CD4-positive, alpha-beta T cell treated with Interleukin-4 for 1 hour (primary cell): ENCODE measurements at places on chromosomes 4 and X.

DNA sequence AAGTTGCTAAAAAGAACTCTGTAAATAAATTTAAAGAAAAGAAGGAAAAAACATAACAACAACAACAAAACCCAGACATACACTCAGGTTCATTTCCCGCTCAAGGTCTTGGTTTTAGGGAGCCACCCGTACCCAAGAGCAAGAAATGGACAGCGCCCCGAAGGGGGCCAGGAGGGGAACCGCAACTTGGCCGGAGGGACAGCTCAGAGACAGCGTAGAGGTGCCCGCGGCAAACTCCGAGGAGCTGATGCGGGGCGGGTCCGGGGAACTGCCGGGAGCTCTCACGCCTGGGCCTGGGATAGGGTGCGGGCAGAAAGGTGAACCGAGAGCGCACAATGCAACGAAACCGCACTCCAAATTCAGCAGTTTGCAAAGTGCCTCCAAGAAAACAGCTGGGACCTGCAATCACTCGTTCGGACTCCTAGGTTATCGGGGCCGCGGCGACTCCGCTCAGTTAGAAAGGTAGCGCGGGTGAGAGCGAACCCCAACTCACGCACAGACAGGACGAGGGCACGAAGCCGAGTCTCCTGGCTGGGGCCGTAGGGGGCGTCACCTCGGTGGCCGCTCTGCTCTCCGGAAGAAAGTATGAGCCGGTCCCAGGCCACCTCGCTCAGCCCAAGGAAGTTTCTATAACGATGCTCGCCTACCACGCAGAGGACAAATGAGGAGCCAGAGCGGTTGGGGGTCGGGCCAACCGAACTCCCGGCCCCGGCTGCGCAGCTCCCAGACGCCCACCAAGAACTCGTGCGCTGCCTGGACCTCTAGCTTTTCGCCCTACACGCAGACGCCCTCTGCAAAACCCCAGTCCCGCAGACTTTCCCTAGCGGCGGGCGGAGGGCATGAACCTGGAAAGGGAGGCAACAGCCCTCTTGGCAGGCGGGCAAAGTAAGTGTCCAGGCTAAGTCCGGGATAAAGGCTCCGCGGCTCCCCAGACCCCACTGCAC is 1.4 kb downstream of the NDNF start:
- peak; percentile 20 for DNase-seq

DNA sequence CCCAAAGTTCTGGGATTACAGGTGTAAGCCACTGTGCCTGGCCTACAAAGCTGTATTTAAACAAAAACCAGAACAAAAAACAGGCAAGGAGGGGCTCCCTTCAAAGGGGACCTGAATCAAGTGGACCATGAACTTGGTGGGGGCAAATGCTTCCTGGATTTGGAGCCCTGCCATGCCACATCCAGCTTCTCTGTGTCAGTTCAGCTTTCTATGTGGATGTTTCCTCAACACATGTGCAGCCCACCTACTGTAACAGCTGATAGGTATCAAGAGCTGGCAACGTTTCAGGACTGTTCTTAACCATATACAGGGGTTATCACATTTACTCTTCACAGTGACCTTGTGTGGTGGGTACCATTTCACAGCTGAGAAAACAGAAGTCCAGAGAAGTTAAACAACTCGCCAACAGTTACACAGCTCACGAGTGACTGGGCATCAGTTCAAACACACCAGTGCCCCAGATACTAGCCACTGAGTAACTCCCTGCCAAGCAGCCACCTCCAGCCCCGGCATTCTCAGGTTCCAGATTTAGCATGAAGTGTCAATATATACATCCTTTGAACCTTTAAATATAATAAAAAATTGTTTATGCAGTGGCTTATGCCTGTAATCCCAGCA is 7.5 kb downstream of the GPR143 start:
- DNase-seq, result no peak

DNA sequence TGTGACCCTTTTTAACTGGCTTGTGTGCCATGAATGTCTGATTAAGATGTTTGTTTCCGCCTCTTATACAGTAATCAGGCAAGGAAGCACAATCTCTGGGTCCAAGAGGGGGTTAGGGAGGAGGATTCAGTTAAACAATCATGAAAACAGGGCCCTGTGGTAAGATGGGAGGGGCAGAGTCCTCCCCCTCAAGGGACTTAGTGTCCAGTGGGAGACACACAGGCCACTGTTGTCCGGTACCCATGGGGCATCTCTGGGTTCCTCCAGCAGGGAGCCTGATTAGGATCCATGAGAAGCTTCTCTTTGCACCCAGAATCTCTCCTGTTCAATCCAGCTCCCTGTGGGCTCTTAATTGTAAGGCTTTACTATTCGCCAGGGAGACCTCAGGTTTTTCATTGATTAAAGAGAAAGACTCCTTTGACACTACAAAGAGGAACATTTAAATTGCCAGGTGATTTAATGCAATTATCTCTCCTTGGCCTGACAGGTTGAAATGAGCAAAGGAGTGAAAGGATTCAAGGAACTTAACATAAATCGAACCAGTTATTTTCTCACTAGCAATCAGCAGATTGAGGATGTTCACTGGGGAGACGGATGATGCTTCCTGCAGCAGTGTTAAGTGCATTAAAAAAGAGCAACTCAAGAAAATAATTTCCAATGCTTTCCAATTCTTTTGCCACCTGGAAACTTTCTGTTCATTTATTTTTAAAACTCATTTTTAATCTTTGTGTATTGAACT is 225.4 kb downstream of the PTTG2 start:
- DNase-seq, result no peak

- DNase-seq, result no peak
Observed at GRCh38 chr4:2816401-2816954, 23.6 kb downstream of the SH3BP2 start.

- no peak for DNase-seq
Observed at GRCh38 chrX:11640089-11640488, 25.6 kb downstream of the ARHGAP6 start.

- DNase-seq, result no peak
Observed at GRCh38 chrX:51891821-51892551, 1.4 kb upstream of the MAGED1 start.

- no peak for DNase-seq
Observed at GRCh38 chrX:118231464-118231863, 114.4 kb upstream of the WDR44 start.

GRCh38 chrX:109614951-109615350 is 10.0 kb downstream of the KCNE5 start:
- no peak for DNase-seq

- DNase-seq, result no peak
Observed at GRCh38 chr4:1967512-1968149, 41.1 kb downstream of the NELFA start.

GRCh38 chr4:164846566-164846965 is 30.4 kb upstream of the APELA start:
- DNase-seq, result no peak

DNA sequence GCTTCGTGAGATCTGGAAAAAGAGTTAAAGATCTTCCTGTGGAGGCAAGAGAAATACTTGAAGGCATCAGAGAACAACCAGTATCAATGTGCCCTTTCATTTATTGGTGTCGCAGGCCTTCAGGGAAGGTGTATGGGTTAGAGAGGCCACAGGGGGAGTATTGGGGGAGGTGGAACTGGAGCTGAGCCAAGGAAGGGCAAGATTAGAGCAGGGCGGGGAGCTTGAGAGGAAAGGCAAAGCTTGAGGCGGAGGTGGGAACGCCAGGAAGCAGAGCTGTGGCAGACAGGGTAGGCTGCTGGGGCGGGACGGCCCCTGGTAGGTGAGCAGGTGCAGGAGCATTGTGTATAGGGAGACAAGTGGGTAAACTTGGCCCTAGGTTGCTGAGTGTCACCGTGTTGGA is 329.9 kb downstream of the ARHGAP10 start:
- no peak for DNase-seq

GRCh38 chrX:42465821-42466220 is 312.1 kb downstream of the PPP1R2C start:
- no peak for DNase-seq

DNA sequence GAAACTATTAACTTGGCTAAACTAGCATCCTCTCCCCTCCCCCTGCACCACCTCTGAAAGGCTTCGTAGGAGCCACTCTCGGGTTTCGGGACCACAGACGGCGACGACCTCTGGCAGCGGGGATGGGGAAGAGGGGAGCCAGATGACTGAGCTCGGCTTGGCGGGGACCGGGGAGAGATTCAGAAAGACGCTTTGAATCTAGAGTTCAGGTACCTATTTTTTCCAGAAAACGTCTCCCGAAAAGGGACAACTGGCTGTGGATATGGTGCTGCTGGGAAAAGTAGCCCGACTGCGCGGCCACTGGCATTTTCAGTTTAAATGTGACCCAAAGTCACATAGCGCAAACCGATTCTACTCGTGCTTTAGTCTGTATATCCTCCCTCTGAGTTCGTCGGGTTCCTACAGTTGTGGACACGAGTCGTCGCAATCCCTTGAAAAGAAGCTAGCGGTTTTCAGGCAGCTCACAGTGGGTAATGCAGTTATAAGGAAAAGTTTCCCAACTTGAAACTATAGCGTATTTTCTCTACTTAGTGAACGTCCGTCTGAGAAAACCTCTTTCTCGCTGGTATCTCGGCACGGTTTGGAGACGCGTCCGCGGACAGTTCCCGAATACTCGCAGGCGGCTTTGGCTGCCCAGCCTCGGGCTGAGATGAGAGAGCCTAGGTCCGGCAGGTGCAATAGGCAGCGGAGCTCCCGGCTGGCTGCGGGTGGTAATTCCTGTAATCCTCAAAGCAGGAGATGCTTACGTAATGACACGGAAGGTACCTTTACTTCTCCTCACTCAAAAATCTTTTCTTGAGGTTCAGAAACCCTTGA is 1.3 kb downstream of the PARM1 start:
- no peak for DNase-seq

- DNase-seq, result no peak
Observed at GRCh38 chr4:52987392-52988056, 125.4 kb downstream of the RASL11B start.

- DNase-seq, result no peak
Observed at GRCh38 chr4:65071564-65071963, 598.7 kb downstream of the EPHA5 start.

- DNase-seq, result no peak
Observed at GRCh38 chrX:40170830-40171512, 73.2 kb upstream of the BCOR start.

GRCh38 chrX:153768311-153769157 is 4.5 kb downstream of the PLXNB3 start:
- DNase-seq, result no peak

DNA sequence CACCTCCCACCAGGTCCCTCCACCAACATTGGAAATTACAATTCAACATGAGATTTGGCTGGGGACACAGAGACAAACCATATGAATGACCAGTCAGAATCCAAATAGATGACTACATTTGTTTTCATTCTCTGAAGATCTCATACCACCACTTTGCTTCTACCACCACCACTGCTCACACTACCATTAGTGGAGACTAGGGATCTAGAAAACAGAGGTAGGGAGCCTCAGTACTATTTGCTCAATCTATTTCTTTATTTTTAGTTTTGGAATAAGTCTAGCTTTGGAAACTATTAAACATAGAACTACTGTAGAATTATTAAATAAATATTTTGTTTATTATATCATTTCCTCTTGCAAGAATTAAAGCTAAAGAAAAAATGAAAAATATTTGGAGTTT is 727.9 kb downstream of the CCSER1 start:
- no peak for DNase-seq

DNA sequence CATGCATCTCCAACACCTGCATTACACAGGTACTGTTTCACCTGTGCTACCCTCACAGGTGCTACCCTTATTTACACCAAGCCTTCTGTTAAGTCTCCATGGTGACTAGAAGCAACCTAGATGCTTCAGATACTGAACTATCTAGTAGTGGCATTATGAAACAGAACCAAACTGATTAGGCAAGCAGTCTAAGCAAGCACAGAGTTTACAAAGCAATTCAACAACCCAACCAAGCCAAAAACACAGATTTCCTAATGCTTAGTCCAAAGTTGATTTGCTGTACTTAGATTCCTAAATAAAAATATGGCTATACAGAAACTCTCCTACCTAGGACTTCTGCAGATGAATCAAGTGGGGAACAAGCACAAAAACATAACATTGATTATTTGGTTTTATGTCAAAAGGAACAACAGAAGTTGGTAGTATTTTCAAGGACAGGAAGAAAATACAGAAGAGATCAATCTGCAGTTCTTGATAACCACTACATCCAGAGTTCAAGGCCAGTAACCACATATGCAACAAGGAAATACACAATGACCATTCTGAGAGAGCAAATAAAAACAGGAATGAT is 3.2 kb downstream of the TAPT1 start:
- DNase-seq, result no peak

- no peak for DNase-seq
Observed at GRCh38 chrX:81857192-81857591, 655.3 kb downstream of the SH3BGRL start.

GRCh38 chrX:31166416-31166815 is 94.6 kb upstream of the FTHL17 start:
- DNase-seq, result no peak

- DNase-seq, result no peak
Observed at GRCh38 chr4:174135936-174136406, 147.5 kb downstream of the FBXO8 start.

DNA sequence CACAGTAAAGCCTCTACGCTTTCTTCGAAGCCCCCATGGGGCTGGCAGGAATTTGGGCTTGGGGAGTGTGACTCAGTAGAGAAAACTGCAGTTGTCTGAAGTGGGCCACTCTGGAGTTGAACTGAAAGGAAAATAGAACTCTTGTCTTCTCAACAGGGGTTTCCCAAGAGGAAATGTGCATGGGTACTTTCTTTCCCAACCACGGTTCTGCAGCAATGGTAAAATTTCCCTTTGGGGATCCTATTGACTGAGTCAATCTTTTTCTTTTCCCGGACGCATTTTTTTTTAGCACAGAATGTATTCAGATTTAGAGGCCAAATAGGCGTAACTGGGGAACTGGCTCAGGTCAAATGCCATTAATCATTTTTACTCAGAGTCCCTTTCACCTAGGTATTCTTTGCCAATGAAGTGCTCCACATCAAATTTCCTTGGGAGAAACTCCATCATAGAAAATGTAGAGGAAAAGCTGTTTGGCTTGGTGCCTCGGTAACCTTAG is 269.3 kb downstream of the STIM2 start:
- no peak for DNase-seq

DNA sequence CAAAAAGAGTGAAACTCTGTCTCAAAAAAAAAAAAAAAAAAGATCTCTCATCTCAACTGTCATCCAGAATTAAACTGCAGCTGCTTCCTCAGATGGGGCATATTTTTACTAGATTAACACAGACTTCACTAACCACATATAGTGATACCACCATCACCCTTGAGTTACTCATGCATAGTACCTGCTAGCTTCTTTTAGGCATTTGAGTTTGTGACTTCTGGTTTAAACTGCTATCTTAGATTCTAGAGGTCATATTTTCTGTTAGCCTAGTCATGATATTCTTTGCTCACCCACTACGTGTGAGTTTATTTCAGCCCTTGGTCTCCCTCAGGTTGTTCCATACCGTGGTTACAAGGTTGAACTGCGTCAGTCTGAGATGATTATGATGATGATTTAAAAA is 154.9 kb upstream of the BMP3 start:
- no peak for DNase-seq
